ENCODE measurements at places on chromosomes 2 and 18. TPM values are rescaled to one million over a fixed set of nuclear protein-coding genes. Genes with fewer than 3 reads are reported as not detected.

The CCL20 gene
- not detected for polyA plus RNA-seq

The HOXD9 gene
- polyA plus RNA-seq, result not detected

The IL37 gene
- polyA plus RNA-seq, result not detected

The CD28 gene
- polyA plus RNA-seq, result 0.37 TPM

The PSME4 gene
- 1.8 TPM for polyA plus RNA-seq

The ICOS gene
- polyA plus RNA-seq, result 0.13 TPM

The SCN2A gene
- polyA plus RNA-seq, result not detected

The ZC3H6 gene
- 11.3 TPM for polyA plus RNA-seq

The ZFP36L2 gene
- 274 TPM for polyA plus RNA-seq

The ITGB6 gene
- not detected for polyA plus RNA-seq

The LOXHD1 gene
- polyA plus RNA-seq, result not detected

The METTL21A gene
- 24.6 TPM for polyA plus RNA-seq

The PHOSPHO2 gene
- polyA plus RNA-seq, result 2.7 TPM

The PAX3 gene
- not detected for polyA plus RNA-seq

The ASTL gene
- polyA plus RNA-seq, result not detected

The DYNAP gene
- polyA plus RNA-seq, result not detected

The AQP12A gene
- polyA plus RNA-seq, result not detected

The CXCR1 gene
- polyA plus RNA-seq, result 64.7 TPM

The OSR1 gene
- polyA plus RNA-seq, result not detected

The SDC1 gene
- polyA plus RNA-seq, result not detected

The ACVR1C gene
- polyA plus RNA-seq, result not detected

The TMEM200C gene
- not detected for polyA plus RNA-seq

The ZAP70 gene
- 246 TPM for polyA plus RNA-seq

The HOXD11 gene
- polyA plus RNA-seq, result not detected

The RAMP1 gene
- 96.5 TPM for polyA plus RNA-seq

The RGPD3 gene
- not detected for polyA plus RNA-seq

The MC2R gene
- polyA plus RNA-seq, result not detected

The GALNT13 gene
- not detected for polyA plus RNA-seq

The MGAT4A gene
- polyA plus RNA-seq, result 128 TPM

The ABCB11 gene
- not detected for polyA plus RNA-seq

The HOXD3 gene
- polyA plus RNA-seq, result not detected

The CPS1 gene
- polyA plus RNA-seq, result not detected

The SERPINB12 gene
- not detected for polyA plus RNA-seq

The SLC14A1 gene
- polyA plus RNA-seq, result 5.1 TPM

The OR6B2 gene
- not detected for polyA plus RNA-seq

The COBLL1 gene
- polyA plus RNA-seq, result not detected

The CCDC85A gene
- polyA plus RNA-seq, result not detected

The METAP1D gene
- polyA plus RNA-seq, result not detected

The CTAGE1 gene
- not detected for polyA plus RNA-seq

The KCNE4 gene
- not detected for polyA plus RNA-seq

The FBXO36 gene
- 0.41 TPM for polyA plus RNA-seq

The PARD6G gene
- polyA plus RNA-seq, result not detected

The IL18RAP gene
- polyA plus RNA-seq, result 60.8 TPM

The TNP1 gene
- not detected for polyA plus RNA-seq

The FTCDNL1 gene
- 2.8 TPM for polyA plus RNA-seq

The SERPINB7 gene
- not detected for polyA plus RNA-seq

The IL1RL1 gene
- 0.48 TPM for polyA plus RNA-seq

The CCT4 gene
- 118 TPM for polyA plus RNA-seq

The PROC gene
- polyA plus RNA-seq, result 0.87 TPM

The USP37 gene
- 6.1 TPM for polyA plus RNA-seq

The PLCL1 gene
- polyA plus RNA-seq, result not detected

The SETBP1 gene
- polyA plus RNA-seq, result 4.3 TPM

The HAAO gene
- polyA plus RNA-seq, result not detected

The GPR39 gene
- not detected for polyA plus RNA-seq

The CTNNA2 gene
- polyA plus RNA-seq, result not detected

The MROH2A gene
- not detected for polyA plus RNA-seq

The UGT1A4 gene
- not detected for polyA plus RNA-seq

Measured in immature natural killer cell (primary cell).